ENCODE measurements at places on chromosomes 6 and 20. TPM values are rescaled to one million over a fixed set of nuclear protein-coding genes. Genes with fewer than 3 reads are reported as not detected.

IPCEF1 gene
- total RNA-seq: not detected

SOBP gene
- total RNA-seq: 9.8 TPM

DNA sequence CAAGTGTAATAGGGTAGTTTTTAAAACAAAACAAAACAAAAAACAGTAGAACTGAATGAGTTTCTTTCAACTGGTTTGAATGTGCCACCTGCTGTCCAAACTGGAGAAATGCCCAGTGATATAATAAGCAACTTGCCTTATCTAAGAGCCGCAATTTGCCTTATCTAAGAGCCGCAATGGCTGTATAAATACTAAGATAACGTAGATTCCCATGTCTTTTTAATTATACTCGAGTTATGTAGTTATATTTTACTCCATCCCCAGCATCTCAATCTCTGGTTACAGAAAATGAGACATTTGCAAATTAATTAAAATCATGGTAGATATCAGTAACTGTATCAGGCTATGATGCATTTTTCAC is 67.2 kb downstream of the RPP40 start:
- DNase-seq: no peak
- H3K4me3 ChIP-seq: no peak overlapping the region
- no peaks in the 10 kb centered on the region for H3K27me3 ChIP-seq
- peaks cover 3% of the 10 kb centered on the region for H3K36me3 ChIP-seq
- peak overlapping the region; percentile 18 for H3K27ac ChIP-seq
- peaks cover 40% of the 10 kb centered on the region for H3K4me1 ChIP-seq

DNA sequence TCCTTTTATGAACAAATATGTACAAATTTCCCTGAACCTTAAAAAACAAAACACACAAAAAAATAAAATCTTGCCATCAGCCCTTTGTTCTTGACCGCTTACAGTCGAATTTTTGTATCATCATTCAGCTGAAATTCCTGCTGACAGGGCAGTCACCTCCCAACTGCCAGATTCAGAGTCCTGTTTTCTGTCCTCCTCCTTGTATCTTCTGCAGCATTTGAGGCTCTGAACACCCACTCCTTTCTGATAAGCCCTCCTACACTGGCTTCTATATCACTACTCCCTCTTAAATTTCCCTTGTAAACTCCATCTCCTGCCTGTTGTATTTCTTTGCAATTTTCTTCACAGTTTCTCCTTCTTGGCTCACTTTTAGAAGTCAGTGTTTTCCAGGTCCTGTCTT is 77.8 kb upstream of the CCN6 start:
- H3K27me3 ChIP-seq: no peaks in the 10 kb centered on the region
- no peak overlapping the region for H3K27ac ChIP-seq
- no peaks in the 10 kb centered on the region for H3K36me3 ChIP-seq
- H3K4me1 ChIP-seq: peaks cover 36% of the 10 kb centered on the region

- H3K36me3 ChIP-seq: no peaks in the 10 kb centered on the region
- no peak overlapping the region for H3K4me3 ChIP-seq
- no peak for DNase-seq
- peaks cover 14% of the 10 kb centered on the region for H3K27me3 ChIP-seq
These were observed 23.5 kb upstream of the NOL4L start for GRCh38 chr20:32608664-32609015.

- no peak overlapping the region for H3K27ac ChIP-seq
- H3K4me3 ChIP-seq: no peak overlapping the region
- H3K36me3 ChIP-seq: no peaks in the 10 kb centered on the region
- peaks cover 8% of the 10 kb centered on the region for H3K27me3 ChIP-seq
- peaks cover 18% of the 10 kb centered on the region for H3K4me1 ChIP-seq
- DNase-seq: no peak
These were observed 90.0 kb upstream of the IFNGR1 start for GRCh38 chr6:137309078-137309762.

All from chondrocyte (in vitro differentiated cells).